ENCODE measurements at places on chromosomes 6 and 20.

DNA sequence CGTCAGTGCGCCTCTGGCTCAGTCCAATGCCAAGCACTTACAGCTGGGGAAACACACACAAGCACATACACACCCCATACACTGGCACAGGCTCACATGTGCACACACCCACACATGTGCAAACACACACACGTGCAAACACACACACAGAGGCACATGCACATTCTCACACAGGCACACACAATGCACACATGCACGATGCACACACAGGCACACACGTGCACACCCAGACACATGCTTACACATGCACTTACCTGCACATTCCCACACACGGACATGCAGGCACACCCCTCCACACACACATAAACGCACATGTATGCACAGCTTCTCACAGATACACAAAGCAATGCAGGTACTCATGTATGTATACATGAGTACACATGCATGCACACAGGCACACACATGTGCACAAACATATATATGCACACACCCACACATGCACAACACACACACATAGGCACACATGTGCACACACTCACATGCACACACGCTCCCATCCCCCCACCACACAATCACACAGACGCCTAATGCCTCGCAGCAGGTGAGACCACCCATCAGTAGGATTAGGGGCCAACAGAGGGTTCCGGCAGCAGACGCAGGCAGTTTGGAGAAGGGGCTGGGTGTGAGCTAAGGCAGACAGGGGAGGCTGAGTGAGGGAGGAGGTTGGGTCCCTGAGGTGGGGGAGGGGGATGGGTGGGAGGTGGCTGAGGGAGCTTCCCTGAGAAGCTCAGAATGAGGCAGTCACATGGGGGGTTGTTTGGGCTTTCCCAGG lies 71.2 kb upstream of the SLCO4A1 start:
- no peak for DNase-seq

GRCh38 chr6:19837511-19838441 lies 606 bp downstream of the ID4 start:
- peak; percentile 2 for DNase-seq

DNA sequence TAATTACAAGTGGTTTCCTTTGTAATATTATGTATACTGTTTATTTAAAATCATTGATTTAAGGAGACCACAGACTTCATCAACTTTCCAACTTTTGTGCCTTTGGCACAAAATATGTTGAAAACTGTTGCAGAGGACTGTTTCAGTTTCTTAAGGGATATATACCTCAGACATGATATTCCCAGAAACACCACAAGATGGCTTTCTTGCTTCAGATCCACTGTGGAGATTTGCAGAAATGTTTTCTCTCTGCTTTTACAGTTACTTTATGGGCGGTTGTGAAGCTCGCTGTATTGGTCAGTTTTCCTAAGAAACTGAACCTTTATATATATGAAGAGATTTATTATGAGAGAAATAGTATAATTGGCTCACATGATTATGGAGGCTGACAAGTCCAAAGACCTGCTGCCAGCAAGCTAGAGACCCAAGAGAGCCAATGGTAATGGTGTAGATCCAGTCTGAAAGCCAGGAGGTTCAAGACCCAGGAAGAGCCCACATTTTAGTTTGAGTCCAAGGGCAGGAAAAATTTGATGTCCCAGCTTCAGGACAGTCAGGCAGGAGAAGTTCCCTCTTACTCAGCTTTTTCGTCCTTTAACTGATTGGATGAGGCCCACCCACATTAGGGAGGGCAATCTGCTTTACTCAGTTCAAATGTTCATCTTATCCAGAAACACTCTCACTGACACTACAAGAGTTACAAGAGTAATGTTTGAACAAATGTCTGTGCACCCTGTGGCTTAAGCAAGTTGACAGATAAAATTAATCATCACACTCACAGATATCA lies 12.8 kb downstream of the ME1 start:
- DNase-seq, result no peak

DNA sequence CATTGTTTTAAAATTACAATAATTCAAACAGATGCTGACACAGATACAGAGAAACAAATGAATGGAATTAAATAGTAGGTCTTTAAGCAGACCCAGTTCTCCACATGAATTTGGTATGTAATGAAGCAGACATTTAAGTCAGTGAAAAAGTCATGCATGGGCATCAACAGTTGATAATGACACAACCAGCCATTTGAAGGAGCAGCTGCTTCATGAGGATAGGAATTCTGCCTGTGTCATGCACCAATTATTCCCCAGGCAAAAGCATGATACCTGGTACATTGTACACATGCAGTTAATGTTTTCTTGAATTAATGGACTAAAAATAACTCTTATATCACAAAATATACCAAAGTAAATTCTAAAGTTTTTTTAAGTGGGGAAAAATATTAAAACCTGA lies 11.2 kb upstream of the HEY2 start:
- DNase-seq, result no peak

DNA sequence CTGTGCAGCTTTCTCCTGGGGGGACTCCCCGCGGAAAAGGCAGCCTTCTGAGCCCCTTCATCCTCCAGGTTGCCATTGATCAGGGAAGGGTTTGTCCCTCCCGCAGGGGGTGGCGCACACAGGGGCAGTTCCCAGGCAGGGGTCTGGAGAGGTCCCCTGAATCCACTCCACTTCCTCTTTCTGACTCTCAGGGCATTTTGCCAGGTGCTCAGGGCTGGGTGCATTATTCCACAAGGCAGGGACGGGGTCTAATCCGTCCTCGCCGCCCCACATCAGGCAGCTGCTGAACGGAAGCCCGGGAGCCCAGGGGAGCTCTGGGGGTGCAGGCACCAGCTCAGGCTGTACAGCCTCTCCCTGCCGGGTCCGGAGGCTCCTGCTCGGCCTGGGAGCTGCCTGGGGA lies 180.9 kb downstream of the TTLL2 start:
- no peak for DNase-seq

DNA sequence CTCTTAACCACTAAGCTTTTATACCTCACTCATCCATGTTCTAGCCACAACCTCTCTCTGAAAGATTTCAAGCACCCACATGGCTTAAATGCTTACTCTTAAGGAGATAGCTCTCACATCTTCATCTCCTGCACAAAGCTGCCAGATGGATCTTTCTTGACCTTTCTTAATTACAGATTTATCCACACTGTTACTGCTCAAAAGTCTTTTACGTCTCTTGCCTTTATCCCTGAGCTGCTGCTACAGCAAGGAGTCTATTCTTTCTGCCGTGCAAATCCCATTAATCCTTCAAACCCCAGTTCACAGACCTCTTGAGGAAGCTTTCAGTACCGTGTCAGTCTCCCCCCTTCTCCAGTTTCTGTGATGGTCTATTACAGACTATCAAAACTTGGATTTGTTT lies 54.6 kb downstream of the B4GALT5 start:
- no peak for DNase-seq

GRCh38 chr6:102571236-102571908 lies 1177.9 kb downstream of the GRIK2 start:
- no peak for DNase-seq

- no peak for DNase-seq
These were observed 481.1 kb downstream of the BMP2 start for GRCh38 chr20:7248281-7249201.

DNA sequence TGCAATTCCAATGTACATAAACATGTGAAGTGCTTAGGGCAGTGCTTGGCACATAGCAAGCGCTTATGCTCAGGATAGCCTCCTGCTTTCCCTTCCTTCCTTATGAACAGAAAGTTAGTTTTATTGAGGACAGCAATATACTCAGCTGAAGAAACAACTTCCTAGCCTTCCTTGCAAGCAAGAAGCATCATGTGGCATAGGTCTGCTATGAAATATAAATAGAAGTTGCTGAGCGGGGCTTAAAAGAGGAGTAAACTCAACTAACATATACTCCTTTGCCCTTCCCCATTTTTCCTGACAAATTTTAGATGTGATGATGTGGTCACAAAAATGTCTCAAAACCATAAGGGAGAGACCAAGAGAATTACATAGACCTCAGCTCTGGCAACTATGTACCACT lies 98.9 kb downstream of the KIF16B start:
- DNase-seq, result no peak

DNA sequence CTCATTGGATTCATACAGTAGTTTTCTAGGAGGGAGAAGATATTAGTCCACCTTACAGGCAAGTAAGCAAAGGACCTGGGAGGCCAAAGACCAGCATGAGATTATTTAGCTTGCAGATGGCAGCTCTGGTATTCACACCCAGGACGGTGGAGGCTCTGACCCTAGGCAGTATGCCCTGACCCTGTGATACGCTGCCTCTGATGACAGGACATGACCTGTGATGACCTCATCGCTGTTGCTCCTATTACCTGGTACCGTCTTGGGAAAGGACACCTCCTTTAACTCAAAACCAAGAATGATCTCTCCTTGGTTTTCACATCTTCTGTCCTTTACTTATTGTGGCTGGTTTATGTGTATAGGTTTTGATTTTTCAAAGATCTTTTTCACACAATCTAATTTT lies 298.6 kb downstream of the CLIC5 start:
- no peak for DNase-seq

DNA sequence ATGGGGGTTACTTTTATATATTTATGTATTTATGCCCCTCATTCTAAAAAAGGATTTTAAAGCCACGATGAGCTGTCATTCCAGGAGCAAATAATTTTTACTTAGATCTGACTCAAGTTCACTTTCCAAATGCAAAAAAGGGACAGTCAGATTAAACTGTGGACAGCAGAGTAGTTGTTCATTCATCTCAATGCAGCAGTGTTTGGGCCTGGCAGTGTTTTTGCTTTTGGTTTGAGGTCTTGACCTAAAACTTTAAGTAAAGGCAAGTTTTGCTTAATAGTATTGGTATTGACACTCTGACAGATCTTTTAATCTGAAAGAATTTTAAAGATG lies 13.9 kb downstream of the JARID2 start:
- DNase-seq, result no peak

- DNase-seq, result peak; percentile 44
These were observed 816 bp upstream of the MAN1A1 start for GRCh38 chr6:119350202-119350951.

DNA sequence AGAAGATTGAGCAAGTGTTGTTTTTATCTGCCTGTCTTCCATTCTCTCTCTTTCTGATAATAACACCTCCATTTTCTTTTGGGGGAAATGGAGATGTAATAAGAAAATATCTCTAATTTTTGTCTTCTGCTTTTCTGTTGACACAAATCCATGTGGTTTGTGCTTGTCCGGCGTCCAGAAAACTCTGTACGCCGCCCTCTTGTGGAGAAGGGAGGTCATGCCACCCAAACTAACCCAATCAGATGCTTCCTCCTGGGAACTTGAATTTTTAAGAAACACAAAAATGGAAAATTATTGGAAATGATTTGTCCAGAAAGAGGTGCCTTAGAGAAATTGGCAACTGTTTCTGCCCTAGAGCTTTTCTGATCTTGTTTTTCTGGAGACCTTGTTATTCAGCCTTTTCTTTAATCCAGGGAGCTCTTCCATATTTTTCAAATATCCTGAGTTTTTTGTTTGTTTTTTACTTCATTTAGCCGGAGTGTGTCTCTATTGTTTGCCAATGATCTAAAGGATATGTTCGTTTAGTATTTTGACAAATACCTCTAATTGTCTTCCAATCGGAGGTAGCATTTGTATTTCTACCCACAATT lies 17.8 kb upstream of the FNDC1 start:
- DNase-seq, result peak; percentile 39

DNA sequence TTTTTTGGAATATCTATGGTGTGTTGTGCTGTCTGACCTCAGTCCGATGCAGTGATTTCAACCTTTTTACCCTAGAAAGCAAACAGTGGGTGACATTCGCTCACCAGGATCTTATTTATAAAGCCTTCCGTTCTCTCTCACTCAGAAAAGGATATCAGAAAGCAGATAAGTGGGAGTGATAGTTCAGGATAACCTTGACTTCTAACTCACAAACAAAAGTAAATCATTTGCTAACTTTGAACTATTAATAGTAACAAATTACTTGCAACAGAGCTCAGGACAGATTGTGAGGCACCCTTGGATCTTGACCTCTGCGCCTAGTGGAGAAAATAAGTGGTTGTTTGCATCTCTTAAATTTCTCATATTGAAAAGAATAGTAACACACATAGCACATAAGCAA lies 637.1 kb upstream of the CITED2 start:
- no peak for DNase-seq

DNA sequence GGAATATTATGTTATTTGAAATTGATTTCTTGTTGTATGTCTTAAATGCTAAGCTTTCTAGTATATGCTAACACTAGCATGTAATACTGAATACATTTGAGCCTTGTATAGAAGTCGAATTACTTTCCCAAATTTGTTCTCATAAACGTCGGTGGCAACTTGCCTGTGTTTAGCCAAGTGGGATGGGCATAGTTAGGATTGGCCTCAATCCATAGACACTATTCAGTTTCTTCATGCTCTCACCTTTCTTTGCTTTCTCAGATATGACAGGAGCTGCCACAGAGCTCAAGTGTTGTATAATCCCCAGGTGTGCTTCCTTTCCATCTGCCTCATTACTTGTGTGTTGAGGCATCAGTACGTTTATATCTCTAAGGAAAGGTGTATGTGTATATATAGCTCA lies 19.3 kb downstream of the ZNF334 start:
- no peak for DNase-seq

DNA sequence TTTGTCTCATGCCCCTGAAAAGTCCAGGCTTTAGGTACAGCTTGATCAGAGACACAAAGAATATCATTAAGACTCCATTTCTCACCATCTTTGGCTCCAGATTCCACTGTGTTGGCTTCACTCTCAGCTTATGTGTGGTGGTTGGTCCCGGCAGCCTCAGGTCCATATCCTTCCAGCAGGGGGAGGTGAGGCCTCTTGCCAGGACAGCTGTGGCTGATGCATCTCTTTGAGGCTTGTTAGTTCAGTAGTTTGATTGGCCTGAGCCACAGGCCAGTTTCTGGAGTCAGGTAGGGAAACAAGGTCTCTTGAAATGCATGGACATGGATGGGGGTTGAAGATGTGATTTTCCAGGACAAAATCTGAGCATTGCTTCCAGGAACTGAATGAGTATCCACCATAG lies 62.4 kb downstream of the JAG1 start:
- no peak for DNase-seq

- DNase-seq, result no peak
These were observed 6.6 kb downstream of the FOXS1 start for GRCh38 chr20:31838646-31839292.

GRCh38 chr20:14406495-14406894 lies 69.1 kb upstream of the FLRT3 start:
- peak; percentile 2 for DNase-seq

DNA sequence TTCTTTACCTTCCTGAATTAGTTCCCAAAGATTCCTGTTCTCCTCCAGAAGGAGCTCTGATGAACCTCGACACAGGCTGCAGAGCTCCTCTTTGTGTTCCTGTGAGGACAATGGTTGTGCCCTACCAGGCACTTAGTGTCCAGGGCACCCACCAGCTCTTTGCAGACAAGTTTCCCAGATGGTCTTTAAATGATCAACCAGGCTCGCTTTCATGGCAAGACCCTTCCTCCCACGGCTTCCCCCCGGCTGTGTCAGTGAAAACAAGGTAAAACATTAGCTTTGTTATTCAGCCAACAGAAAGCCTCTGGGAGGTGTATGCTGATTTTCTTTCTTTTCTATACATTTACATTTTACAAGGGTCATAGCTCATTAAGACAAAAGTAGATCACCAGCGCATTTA lies 32.3 kb upstream of the CNKSR3 start:
- DNase-seq, result no peak
